Type B pancreatic cell (in vitro differentiated cells): ENCODE measurements at places on chromosomes 11 and 22.

DNA sequence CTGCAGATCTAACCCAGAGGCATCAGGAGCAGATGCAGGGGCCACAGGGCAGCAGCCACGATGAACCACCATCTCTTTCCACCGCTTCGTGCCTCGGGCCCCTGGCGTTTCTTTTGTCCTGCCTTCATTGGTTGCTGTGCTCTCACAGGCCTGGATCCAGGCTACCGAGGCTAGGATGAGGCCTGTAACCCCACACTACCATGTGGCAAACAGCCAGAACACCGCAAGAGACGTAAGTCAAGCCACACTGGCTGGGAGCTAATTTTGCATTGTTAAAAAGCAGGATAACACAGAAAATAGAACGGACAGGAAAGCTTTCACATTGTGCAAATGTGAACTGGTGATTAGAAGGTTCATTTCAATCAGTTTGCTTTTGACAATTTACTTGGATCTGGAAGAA is 15.7 kb upstream of the ARFGAP3 start:
- DNase-seq: no peak

- DNase-seq: no peak
These were observed 2.5 kb upstream of the CENPM start for GRCh38 chr22:41949297-41949965.

GRCh38 chr11:72635933-72636332 is 38.3 kb downstream of the PDE2A start:
- DNase-seq: no peak

- no peak for DNase-seq
These were observed 26.2 kb downstream of the TMEM135 start for GRCh38 chr11:87063982-87064381.

- DNase-seq: no peak
These were observed 163.4 kb upstream of the NECTIN1 start for GRCh38 chr11:119892311-119892808.

- DNase-seq: no peak
These were observed 29.3 kb downstream of the TPBGL start for GRCh38 chr11:75269896-75270295.
